GM10248 (cell line): ENCODE measurements at places on chromosomes 4 and X.

DNA sequence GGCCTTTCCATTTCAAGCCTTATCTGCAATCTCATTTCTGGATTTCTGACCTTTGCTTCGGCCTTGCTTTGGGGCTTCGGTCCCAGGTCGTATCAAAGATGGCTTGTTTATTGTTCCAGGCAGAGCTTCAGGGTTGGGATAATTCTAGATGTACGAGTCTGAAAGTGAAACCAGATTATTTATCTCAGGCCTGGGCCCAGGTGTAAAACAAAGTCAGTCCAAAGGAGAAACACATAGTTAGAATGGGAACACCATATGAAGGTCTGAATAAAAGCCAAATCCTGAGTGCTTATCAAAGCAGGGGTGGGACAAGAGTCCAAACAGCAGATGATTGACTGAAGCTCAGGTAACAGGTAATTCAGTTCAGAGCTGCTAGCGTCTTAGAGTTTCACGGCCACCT, 17.1 kb downstream of the PRIMPOL start:
- no peak for DNase-seq

GRCh38 chr4:94961420-94961819, 203.7 kb downstream of the BMPR1B start:
- no peak for DNase-seq

DNA sequence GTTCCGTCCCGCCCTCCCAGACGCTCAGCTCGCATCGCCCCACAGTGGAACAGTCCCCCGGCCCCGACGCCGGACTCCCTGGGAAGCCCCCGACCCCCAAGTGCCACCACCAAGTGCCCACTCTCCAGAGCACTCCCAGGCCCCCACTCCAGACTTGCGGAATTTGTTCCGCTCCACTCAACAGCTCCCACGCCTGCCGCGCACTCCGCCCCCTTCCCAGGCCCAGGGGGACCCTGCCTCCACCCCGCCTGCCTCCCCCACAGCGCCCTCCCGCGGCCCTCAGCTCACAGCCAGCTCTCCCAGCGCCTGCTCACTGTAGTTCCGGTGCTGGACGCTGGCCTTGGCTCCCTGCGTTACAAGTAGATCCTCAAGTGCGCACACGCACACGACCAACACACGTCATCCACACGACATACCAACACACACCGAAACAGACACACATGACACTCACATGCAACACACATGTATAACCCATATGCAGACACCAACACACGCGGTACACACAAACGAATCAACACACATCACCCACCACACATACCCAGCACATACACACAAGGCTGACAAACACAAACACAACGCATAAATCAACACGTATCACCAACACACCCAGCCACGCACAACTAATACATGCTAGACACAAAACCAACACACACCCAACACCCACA, 8.0 kb downstream of the MSX1 start:
- DNase-seq = no peak

- DNase-seq = no peak
These were observed 178.3 kb downstream of the SNCA start for GRCh38 chr4:89658701-89659024.

GRCh38 chrX:78661836-78662235, 2.7 kb upstream of the RTL3 start:
- DNase-seq = no peak

DNA sequence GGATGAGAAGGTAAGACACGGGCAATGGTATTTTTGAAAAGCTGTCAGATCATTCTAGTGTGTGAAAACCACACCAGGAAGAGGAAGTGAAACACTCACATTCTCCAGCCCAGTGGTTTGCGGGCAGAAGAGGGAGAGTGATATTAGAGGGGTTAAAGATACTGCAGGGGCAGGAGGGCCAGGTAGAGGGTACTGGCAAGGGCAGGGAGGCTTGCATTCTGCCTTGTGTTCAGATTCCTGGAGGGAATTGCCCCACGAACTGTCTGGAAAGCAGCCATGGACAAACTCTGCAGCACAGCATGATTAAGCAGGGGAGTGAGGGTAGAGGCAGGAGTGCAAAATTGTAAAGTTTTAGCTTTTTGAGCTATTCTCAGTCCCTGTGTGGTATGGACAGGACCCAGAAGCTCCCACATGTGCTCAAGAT, 30.9 kb downstream of the NIPAL1 start:
- peak; percentile 67 for DNase-seq

GRCh38 chr4:108393890-108394472, 225.2 kb upstream of the LEF1 start:
- DNase-seq = no peak

DNA sequence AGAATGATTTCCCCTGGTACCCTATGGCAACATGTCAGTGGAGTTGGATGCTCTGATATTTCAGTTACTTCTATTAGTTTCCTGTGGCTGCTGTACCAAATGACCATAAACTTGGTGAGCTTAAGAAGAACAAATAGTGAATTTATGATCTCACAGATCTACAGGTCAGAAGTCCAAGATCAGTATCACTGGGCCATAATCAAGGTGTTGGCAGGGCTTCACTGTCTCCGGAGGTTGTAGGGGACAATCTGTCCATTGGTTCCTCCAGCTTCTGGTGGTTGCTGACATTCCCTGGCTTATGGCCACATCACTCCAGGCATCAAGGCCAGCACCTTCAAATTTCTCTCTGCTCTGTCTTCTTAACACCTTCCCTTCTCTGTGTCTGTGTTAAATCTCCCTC, 37.9 kb upstream of the ELOVL6 start:
- DNase-seq = no peak

- no peak for DNase-seq
These were observed 91.6 kb downstream of the TSPAN7 start for GRCh38 chrX:38652934-38653442.

- no peak for DNase-seq
These were observed 201.2 kb downstream of the CHIC2 start for GRCh38 chr4:53863158-53863557.

- DNase-seq = peak; percentile 4
These were observed 11.9 kb downstream of the AR start for GRCh38 chrX:67555578-67556203.

GRCh38 chrX:50106051-50106675, 94.6 kb downstream of the AKAP4 start:
- no peak for DNase-seq

- no peak for DNase-seq
These were observed 127.4 kb downstream of the ANAPC10 start for GRCh38 chr4:144970597-144970996.

DNA sequence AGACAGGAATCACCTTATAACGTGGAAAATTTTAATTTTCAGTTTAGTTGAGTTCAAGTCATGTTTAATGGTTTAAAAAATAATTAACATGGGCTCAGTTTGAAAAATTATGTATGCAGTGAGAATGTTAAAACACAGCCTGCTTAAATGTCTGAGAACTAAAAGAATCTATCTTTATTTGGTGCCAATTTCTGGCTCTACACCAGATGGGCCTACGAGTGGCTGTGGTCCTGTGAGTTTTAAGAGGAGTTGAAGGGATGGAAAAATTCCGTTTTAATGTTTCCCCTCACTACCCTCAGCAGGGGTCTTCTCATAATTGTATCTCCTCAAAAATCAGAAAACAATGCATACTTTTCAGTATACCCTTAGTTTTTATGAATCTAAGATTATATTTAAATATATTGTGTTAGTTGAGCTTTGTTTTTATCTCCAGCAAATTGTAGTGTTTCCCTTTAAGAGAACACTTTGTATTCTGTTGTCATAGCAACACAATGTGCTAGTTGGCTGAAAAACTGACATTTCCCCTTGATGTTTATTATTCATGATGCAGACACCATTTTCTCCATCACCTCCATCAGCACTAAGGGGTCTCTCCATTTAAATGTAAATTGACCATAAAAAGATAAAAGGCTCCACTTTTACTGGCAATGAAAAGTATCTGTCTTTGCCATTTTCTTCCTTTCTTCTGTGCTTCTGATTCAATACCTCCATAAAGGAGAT, 393.5 kb upstream of the GRIA3 start:
- no peak for DNase-seq

GRCh38 chrX:10108288-10108687, 48.5 kb upstream of the CLCN4 start:
- no peak for DNase-seq

DNA sequence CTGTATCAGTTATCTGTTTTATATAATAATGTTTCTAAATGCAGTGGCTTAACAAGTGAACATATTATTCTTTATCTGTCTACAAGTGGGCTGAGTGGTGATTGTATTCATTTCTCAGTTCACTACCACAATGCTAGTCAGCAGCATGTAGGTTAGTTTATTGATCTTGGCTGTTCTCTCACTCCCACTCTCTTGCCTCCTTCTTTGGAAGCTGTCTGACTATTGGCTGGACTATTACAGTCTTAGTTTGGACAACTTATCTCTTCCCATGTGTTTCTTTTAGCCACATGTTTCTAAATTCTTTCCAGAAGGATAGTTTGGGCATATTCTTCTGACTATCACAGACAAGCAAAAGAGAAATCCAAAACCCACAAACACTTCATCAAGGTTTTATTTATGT, 459.5 kb upstream of the AGA start:
- DNase-seq = no peak

GRCh38 chr4:61795998-61796397, 595.9 kb downstream of the ADGRL3 start:
- DNase-seq = no peak

GRCh38 chrX:105648732-105649131, 173.6 kb upstream of the NRK start:
- no peak for DNase-seq

DNA sequence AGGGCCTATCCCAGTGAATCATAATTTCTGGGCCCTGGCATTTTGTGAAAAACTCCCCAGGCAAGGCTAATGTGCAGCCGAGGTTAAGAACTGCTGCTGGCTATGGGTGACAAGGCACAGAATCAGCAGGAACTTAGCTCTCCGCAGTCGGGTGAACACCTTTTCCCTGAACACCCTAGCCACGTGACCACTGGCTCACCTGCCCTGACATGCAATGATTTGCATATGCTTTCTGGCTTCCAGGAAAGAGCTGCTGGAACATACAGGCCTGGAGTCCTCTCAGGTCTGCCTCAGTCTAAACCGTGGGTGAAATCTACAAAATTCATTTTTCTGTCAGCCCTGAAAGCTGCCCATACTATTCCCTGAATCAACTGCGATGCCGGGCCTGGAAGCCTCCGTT, 56.6 kb downstream of the ZNF827 start:
- DNase-seq = no peak

- no peak for DNase-seq
These were observed 199.0 kb upstream of the CXXC4 start for GRCh38 chr4:104693601-104694201.

DNA sequence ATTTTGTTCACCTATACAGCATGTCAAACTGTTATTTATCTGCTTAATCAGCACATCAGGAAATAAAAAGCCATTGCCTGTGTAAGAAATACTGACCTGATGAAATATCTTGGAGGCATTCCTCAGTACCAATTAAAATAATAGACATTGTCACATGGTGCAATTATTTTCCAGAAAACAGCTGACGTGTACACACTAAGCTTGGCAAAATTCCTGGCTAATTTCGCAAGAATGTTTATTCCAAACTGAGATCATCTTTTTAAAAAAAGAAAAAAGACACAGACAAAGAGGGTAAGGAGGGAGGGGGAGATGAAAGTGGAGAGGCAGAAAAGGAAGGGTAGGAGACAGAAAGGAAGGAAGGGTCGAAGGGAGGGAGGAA, 61.9 kb upstream of the NFKB1 start:
- DNase-seq = no peak

DNA sequence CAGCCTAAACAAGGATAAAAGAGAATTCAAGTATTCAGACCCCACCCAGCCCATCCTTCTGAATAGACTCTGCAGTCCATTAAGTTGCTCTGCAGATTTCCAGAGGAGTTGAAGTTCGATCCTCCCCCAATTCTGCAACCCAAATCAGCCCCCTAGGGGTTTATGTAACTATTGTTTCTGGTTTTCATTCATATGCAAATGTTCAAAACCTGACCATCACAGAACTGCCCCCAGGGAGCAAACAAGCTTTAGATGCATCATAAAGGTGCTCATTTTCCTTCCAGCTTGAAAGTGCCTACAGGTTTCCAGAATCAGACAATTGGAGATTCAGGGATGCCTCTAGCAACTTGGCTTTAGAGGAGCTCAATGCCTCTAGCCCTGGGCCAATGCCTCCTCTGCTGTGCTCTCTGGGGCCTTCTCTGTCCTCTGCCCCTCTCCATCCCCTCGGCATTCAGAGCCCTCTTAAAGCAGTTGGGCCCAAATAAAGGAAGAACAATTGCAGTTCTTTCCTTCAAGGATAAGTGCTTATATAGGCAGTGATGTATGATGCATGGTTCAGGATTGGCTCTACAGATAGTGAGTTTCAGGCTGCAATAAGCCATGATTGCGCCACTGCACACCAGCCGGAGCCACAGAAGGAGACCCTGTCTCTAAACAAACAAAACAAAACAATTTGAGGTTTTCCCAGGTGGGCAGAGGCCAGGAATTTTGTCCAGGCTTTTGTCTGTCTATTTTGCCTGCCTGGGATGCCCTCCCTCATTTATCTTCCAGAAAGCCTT, 23.5 kb upstream of the SPINK2 start:
- no peak for DNase-seq

GRCh38 chrX:131063613-131064012, 5.5 kb downstream of the ARHGAP36 start:
- no peak for DNase-seq

GRCh38 chr4:106527316-106527715, 158.7 kb upstream of the GIMD1 start:
- no peak for DNase-seq

DNA sequence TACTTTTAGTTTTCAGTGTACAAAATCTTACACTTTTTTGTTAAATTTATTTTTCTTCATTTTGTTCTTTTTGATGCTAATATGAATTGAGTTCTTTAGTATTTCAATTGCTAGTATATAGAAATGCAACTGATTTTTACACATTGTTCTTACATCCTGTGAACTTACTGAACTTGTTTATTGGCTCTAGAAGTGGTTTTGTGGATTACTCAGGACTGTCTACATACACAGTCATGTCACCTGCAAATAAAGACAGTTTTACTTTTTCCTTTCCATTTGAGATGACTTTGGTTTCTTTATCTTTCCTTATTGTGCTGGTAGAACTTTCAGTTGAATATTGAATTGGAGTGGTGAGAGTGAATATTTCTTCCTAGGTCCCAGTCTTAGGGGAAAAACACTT, 40.8 kb upstream of the ANXA10 start:
- no peak for DNase-seq
